Endothelial cell (in vitro differentiated cells): ENCODE measurements at places on chromosomes 2 and 18.

GRCh38 chr2:23502096-23502495, 117.1 kb downstream of the KLHL29 start:
- no peak for DNase-seq

DNA sequence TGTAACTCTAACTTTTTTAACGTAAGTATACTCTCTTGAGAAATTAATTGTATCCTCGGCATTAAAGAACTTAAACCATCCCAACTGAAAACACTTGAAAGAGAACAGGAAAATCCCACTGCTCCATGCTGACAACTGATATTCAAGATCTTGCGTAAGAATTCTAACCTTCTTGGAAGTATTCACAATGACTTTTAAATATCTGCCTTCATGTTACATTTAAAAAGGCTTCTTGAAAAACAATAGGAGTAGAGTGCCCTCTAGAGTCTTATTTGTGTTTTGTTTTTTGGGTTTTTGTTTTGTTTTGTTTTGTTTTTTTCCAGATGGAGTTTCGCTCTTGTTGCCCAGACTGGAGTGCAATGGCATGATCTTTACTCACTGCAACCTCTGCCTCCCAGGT, 65.4 kb upstream of the DNAJC10 start:
- DNase-seq, result no peak

GRCh38 chr2:212595036-212595654, 56.5 kb upstream of the ERBB4 start:
- DNase-seq, result no peak

GRCh38 chr2:202122163-202122540, 49.1 kb downstream of the KIAA2012 start:
- DNase-seq, result no peak

- no peak for DNase-seq
These were observed 106.3 kb upstream of the SEC11C start for GRCh38 chr18:59033359-59033758.

- DNase-seq, result no peak
These were observed 75.5 kb downstream of the SNTG2 start for GRCh38 chr2:1026141-1026540.

GRCh38 chr2:230715201-230715600, 2.6 kb downstream of the CAB39 start:
- DNase-seq, result no peak

GRCh38 chr18:37741032-37741623, 175.5 kb upstream of the CELF4 start:
- DNase-seq, result no peak
